ENCODE measurements at places on chromosomes 5 and 9.

DNA sequence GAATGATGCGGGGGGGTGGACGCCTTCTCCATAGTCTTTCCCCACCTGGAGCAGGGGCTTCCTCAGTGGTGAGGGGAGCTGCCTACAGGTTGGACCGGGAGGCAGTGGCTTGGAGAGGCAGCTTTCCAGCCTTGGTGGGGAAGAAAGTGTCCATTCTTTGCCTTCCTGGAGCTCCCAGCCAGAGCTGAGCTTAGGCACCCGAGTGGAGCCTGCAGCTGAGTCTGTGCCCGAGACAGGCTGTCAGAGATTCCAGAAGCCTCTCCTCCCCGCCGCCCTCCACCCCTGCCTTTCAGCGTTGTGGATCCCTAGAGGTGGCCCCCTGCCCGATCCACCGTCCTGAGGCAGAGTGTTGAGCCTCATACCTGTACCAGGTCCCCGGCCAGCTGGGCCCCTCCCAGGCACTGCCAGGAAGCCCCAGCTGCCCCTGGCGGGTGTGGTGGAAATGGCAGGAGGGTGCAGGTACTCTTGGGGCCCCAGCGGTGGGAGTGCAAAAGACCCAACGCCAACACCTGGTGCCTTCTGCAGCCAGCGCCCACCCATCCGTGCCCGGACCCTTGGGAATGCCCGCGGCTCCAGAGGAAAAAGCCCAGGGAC is 112.0 kb downstream of the RXRA start:
- no peak for DNase-seq

DNA sequence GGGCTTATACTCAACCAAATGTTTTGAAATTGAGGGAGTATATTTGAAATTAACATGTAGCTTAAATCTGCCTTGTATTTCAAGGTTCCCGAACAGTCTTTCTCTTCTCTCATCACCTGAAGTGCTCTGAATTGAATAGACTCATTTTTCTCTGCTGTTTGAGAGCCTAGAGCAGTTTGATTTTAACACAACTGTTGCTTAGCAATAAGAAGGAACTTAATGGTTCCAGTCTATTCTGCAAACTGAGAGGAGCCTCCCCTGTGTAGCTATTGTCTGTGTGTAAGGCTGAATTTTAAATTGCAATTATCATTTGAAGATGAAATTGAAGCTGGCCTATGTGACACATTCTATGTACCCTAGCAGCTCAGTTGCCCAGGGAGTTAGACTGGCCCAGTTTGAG is 87.1 kb upstream of the CKMT2 start:
- no peak for DNase-seq

- peak; percentile 41 for DNase-seq
Observed at GRCh38 chr9:17402309-17402708, 176.6 kb upstream of the SH3GL2 start.

DNA sequence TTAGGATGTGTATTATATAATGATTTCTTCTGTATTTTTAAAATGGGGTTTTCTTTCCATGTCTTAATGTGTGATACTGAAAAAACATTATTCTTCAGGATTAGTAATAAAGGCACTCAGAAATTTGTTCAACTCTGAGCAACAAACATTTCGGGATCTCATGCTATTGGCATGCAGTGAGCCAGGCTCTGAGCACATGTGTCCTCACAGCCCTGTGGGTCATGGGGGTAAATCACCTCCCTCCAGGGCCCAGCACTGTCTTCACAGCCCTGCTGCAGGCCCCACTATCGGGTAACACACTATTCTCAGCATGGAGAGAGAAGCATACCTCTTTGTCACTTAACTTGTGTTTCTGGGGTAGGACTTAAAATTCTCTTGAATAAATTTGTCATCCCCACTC is 14.0 kb downstream of the TMEM174 start:
- no peak for DNase-seq

GRCh38 chr9:94014066-94014654 is 59.0 kb upstream of the BARX1 start:
- DNase-seq, result peak; percentile 47

- no peak for DNase-seq
Observed at GRCh38 chr5:40333459-40334241, 346.1 kb upstream of the PTGER4 start.

DNA sequence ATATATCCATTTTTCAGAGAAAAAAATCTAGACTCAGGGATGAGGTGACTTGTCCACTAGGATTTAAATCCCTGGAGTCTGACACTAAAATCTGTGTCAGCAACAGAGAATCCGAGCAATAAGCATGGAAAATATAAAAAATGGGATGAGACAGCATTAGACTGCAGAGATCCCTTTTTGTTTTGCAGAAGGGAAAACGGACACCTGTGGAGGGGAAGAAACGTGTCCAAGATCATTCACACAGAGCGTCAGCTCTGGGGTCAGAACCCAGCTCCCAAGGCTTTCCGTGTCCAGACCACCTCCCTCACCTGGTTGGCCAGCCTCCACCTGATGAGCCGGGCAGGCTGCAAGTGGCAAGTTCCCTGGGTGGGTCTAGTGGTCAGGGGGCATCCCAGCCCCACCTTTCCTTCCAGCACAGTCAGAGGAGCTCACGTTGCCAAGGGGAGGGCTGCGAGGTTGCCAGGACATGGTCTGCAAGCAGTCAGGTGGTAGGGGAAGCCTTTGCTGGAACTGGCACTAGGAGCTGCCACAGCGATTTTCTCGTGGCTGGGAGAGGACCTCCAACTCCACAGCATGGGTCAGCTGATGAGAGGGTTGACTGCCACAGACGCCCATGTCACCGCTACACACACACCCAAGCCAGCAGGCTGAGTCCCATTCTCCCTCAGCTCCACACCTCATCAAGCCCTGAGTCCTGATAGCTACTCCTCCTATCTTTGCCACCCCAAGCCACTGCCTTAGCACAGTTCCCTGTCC is 65.9 kb upstream of the CPLX2 start:
- no peak for DNase-seq

- no peak for DNase-seq
Observed at GRCh38 chr5:34057118-34057517, 14.1 kb upstream of the C1QTNF3 start.

DNA sequence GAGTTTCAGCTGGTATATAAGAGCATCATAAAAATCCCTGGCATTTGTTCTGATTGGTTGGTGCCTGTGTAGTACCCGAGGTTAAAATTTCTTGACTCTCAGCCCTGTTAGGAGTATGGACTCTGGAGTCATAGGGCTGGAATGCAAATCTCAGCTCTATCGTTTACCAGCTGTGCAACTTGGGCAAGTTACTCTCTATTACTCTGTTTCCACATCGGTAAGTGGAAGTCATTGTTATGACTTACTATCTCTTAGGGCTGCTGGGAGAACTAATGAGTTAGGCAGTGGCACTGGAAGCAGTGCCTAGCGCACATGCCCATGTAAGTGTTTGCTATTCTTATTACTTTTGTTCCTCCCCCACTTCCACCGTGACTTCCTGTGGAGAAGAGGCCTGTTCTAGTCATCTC is 141.6 kb downstream of the BOD1 start:
- no peak for DNase-seq

- DNase-seq, result no peak
Observed at GRCh38 chr5:15772131-15772530, 272.2 kb downstream of the FBXL7 start.

- DNase-seq, result no peak
Observed at GRCh38 chr5:102603670-102604069, 104.9 kb upstream of the SLCO6A1 start.

GRCh38 chr5:147782110-147783028 is at the start of gene JAKMIP2:
JAKMIP2 (minus strand) TSS chr5:147782728; CDS start chr5:147671806, 110,922 bp downstream.
- peak; percentile 77 for DNase-seq

DNA sequence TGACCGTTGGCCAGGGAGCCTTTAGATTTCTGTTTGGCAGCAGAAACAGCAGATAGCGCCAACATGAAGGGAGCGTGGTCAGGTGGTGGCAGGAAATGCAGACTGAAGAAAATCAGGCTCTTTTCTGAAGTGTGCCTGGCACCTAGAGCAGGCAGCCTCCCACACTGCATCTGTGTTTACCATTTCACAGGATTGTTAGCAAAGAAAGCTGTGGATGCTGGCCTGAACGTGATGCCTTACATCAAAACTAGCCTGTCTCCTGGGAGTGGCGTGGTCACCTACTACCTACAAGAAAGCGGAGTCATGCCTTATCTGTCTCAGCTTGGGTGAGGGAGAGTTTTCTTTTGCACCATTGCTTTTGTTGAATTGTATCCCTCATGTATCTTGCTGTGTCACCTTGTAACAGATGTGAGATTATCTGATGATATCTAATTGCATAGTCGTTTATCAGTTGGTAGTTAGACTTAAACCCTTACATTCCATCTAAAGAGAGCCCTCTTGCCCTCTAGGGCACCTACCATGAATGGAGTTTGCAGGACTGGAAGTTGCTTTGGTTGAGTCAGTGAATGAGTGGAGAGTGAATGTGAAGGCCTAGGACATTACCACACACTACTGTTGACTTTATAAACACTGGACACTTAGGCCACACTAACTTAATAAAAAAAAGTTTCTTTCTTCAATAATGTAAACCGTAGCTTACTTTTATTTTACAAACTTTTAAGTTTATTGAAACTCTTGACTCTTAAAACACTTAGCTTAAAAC is 42.8 kb downstream of the ACO1 start:
- DNase-seq, result no peak

DNA sequence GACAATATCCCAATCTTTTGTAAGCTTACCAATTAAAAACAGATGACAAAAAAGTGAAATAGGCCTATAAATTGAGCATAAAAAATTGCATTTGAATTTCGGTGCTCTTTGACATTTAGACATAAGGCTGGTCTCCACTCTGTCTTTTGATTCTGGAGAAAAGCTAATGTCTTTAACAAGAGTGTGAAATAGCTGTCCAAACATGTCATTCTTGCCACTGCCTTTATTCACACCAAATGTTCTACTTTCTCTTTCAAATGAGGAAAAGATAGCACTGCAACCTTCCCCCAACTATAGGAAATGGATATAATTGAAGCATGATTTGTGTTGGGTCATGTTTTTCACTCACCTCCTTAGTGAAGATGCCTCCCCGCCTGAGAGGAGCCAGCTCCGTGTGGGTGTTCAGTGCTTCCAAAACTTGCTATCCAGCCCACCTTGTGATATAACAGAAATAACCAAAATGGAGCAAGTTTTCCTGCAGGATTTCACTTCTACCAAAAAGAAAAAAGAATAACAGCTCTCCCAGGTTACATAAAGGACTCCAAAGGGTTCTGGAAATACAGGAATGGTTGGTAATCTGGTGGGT is 55.2 kb upstream of the STK32A start:
- no peak for DNase-seq

DNA sequence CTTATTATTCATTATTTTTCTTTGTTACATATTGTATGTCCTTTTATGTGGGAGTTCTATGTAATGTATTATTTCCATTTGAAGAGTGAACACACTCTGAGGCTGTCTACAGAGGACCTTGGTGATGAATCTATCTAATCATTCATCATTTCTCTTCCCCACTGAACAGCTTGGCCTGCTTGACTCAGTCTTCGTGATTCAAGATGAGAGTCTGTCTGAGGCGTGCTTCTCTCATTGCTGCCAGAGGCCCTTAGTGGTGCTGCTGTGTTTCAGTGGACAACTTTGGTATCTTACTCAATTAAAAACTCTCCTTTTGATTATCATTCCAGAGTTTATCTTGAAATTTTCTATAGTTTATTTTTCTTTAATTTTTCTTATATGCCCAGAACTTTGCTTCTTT is 318.1 kb upstream of the DAB2 start:
- no peak for DNase-seq

DNA sequence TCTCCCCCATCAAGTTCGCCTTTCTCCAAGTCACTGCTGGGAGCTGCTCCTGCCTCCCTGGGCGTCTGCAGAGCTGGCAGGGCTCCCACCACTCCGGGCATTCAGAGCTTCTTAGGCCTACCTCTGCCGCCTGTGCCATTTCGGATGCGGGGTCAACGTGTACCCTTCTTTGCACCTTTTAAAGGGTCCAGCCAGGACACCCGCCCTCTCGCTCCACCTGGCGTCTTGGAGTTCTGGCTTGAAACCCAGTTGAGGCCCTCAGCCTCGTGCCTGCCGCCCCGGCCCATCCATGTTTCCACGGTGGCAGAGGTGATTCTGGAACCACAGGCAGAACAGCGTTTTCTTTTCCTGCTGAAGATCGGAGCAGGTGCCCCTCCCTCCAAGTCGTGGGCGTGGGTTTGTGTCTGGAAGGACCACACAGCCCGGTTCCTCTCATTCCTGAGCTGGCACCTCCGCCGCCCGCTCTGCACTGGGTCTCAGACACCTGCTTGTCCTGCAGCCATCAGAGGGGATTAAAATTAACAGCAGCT is 32.9 kb downstream of the NDUFS6 start:
- no peak for DNase-seq

DNA sequence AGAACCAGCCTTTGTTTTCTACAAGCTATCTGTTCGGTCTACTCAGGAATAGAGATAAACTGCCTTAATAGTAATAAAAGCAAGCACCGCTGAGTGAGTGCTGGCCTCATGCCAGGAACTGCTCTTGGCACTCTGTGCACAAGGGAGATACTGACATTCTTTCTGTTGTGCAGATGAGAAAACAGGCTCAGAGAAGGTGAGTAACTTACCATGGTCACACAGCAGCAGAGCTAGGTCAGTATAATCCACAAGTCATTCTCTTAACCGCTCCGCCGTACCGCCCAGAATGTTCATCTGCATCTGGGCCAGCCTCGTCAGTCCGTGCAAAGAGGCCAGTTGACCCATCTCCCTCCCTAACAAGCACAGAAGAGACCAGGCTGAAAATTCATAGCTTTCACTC is 27.4 kb downstream of the QRFP start:
- no peak for DNase-seq

- DNase-seq, result no peak
Observed at GRCh38 chr5:531101-531748, 7.0 kb upstream of the SLC9A3 start.

- no peak for DNase-seq
Observed at GRCh38 chr9:98867429-98868168, 60.1 kb downstream of the GALNT12 start.

DNA sequence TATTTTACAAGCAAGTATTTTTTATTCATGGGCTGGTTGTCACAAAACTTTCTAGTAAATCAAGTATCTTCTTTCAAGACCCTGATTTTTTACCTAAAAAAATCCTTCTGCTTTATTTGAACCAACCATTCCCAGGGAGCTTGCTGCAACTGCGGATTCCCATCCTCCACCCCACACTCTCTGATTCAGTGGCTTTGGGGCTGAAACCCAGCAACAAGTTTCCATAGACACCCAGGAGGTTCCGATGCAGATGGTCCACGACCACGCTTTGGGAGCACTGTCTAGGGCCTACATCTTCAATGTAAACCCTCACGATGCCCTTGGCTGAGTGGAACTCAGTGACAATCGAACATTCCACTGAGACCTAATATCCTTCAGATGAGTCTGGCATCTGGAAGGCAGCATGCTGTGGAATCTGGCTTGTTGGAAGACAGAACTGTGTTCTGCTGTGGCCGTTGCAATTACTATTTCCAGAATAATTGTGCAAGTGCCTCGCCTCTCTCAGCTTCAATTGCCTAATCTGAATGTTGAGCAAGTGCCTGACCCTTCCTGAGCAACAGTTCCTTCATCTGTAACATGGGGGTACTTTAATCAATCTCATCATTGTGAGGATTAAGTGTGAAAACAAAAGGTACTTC is 105.1 kb downstream of the INSYN2B start:
- no peak for DNase-seq
